ENCODE measurements at places on chromosomes 12 and 14.

DNA sequence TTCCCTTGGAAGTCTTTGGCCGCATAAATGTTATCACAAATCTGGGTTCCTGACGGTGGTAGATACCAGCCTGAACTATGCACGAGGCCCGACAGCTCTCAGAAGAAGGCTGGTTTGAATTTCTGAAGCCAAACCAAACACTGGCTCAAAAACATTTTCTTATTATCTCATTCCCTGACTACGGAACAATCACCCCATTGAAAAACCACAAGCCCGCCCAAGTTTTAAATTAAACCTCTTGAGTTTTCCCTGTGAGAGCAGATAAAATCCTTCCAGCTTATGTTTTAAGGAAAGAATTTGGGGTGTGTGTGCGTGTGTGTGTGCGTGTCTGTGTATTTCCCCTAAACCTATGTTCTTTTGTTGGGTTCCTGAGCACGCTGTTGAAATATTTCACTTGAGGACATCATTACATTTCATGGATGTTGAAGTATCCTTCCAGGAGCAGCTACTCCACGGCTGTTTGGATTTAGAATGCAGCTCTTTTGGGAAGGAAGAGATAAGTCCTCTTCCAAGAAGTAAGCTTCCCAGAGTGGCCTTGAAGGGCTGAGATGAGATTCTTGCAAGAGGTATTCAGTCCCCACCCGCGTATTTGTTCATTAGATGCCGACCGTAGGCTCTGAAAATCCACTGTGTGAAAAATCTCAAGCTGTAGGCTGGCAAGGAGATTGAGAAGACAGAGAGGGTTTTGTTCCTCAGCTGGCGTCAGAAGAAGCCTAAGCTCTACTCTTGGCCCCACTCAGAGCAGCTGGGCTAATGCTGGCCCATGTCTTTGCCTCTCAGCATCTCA is 131.0 kb upstream of the NCOR2 start:
- DNase-seq = no peak

DNA sequence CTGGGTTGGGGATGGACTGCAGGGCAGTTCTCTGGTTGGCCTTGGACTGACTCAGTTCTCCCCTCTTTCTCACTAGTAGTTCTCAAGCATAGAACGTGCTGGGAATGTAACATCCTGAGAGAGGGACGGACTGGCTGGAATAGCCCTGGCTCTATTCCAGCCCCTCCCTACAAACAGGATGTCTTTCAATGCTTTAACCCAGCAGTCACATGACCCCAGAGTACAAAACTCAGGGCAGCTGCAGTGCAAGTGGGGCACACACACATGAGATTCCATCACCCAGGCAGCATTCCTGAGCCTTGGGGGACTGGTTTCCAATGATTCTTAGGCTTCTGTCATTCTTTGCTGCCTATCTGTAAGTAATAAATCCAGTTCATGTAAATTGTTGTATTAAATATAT is 1.6 kb upstream of the ACOT6 start:
- DNase-seq = no peak

- no peak for DNase-seq
Measured at GRCh38 chr12:92506460-92506859, 196.3 kb upstream of the PLEKHG7 start.

DNA sequence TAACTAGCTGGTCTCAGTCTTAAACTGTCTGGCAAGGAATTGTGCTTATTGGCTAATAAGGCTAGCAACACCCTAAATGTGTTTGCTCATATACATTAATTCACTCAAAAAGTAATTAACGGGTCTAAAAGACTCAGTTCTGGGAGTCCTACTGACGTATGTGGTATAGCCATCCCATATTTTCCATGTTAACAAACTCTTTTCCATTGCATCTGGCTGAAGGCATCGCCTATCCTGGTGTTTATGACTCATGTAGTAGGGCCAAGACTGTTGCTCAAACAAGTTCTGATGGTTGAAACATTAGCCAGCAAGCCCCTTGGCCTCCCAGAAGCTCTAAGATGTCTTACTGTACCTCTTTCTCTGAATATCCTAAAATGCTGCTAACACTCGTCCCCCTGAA is 98.5 kb downstream of the PHLDA1 start:
- DNase-seq = no peak

DNA sequence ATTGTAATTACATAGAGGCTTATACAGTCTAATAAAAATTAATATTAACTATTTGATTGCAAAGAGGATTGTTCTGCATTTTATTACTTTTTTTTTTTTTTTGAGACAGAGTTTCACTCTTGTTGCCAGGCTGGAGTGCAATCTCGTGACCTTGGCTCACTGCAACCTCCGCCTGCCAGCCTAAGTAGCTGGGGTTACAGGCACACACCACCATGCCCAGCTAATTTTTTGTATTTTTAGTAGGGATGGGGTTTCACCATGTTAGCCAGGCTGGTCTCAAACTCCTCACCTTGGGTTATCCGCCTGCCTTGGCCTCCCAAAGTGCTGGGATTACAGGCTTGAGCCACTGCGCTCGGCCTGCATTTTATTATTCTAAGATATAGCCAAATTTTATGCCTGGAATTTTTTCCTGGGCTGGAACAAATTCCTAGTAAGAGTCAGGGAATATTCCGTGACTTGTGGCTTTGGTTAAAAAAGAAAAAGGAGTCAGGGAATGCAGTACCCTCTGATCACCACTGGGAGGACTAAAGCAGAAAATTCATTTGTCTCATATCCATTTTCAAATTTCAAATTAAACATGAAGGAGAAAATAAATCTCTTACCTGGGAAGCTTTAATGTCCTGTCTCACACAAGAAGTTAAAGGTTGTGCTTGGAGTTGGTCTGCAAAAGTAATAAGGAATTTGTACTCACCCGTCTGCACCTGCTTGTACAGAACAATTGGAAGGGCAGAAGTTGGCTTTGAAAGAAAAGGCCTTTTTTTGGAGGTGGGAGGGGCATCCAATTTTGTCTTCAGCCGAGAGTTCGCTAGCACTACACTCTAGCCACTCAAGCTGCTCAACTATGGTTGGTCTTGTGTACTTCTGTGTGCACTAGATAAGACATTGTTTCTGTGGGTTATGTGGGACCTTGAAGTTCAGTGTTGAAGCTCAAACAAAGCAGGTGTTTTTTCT is 8.7 kb downstream of the MARK3 start:
- no peak for DNase-seq

DNA sequence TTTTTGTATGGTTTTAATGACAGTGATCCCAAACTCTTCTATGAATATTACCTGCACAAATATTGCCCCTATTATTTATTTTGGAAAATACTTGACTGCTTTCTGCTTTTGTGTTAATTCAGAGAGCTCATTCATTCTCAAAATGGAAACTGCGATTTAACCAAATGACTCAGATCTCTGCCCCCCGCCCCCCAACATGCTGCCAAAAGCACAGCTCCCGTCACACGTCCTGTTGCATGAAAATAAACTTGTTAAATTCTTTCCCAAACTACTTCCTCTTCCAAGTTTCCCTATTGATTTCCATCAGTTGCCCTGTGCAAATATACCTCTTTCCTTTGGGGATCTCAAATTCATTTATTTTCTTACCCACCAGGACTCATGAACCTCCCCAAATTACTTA is 18.0 kb upstream of the NRDE2 start:
- DNase-seq = no peak

DNA sequence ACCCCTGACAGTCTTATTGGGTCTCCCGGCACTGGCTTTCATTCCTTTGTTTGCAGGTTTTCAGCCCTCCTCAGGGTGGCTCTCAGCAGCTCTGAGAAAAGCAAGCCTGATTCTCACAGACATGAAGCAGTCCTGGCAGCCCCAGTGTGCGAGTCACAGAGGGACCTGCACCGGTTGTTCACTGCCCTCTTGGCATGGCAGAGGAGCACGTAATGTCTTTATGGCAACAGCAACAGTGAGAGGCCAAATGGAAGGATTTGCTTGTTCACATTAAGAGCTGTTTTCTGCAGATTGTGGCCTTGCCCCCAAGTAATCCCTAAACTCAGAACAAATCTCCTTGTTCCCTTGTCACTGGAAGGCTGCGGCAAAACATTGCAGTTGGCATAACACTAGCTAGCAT is 3.4 kb downstream of the KCNA5 start:
- no peak for DNase-seq

Measured in left renal cortex interstitium (tissue), 4 donors.